ENCODE measurements at places on chromosomes 5 and 9. TPM values are rescaled to one million over a fixed set of nuclear protein-coding genes. Genes with fewer than 3 reads are reported as not detected.

Gene NKD2
- polyA plus RNA-seq: 7.4 TPM

Gene PTPA
- polyA plus RNA-seq: 156 TPM

Gene MAMDC2
- polyA plus RNA-seq: 0.51 TPM

Gene CD180
- polyA plus RNA-seq: not detected

- DNase-seq: no peak
Observed at GRCh38 chr9:35827486-35827885, 1.0 kb downstream of the FAM221B start.

DNA sequence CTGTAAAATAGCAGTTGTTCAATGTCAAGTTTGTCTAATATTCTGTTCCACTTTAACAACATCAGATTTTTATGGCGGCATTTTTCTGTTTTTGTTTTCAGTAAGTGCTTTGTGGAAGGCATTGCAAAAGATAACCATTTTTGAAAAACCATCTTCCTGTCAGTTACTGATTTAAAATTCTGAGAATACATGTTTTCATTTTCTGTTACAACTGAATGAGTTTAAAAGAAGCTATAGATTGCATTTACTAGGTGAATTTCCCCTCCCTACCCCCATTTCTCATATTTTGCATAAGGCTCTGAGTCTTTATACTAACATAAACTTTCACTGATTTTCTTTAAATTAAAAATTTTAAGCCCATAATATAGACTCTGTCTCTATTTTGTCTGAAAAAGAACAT, 4.6 kb upstream of the ERAP2 start:
- DNase-seq: no peak

- no peak for DNase-seq
Observed at GRCh38 chr5:92780057-92780456, 801.0 kb downstream of the NR2F1-AS1 start.

DNA sequence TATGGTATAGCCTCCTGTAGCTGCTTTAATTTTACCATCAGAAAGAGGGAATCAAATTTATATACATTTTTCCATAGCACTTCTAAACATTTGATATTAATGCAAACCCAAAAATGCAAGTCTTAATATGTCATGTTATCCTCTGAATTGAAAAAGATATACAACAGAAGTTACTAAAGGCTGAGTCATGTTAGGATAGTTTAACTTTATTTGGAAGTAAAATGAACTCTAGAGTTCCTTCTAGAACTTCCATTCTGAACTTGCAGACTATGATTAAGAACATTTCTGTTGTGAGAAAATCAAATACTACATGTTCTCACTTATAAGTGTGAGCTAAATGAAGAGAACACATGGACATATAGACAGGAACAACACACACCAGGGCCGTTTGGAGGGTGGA, 317.3 kb upstream of the PRR16 start:
- DNase-seq: no peak

- no peak for DNase-seq
Observed at GRCh38 chr9:95463148-95464060, 53.4 kb downstream of the PTCH1 start.

DNA sequence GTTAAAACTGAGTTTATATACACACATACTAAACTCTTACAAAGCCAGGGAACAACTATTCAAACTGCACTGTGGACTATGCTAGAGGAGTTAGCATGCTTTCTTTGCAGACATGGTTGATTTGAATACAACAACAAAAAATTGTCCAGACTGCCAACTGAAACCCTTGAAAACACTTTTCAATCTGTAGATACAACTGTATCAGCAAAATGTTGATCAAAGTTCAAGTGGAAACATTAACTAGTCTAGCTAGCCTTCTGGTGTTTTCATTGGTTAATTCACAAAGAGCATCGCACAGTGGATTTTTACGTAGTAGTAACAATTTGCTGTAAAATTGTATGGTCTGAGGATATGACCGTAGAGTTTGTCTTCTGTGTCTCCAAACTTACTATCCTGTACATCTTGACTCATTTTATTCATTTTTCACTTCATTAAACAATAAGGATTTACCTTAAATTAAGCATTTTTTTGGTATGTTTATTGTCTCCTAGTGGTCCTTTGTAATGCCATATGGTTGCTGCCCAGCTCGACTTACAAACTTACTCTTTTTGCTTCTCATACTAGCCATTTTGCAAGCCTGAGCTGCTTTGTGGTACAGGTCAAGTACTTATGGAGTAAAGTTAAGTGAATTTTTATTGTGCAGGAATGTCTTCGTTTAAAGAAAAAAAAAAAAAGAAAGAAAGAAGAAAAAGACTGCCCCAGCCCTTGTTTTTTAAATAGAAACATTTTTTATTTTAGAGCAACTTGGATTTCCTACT, 123.4 kb downstream of the ZCCHC7 start:
- DNase-seq: no peak

DNA sequence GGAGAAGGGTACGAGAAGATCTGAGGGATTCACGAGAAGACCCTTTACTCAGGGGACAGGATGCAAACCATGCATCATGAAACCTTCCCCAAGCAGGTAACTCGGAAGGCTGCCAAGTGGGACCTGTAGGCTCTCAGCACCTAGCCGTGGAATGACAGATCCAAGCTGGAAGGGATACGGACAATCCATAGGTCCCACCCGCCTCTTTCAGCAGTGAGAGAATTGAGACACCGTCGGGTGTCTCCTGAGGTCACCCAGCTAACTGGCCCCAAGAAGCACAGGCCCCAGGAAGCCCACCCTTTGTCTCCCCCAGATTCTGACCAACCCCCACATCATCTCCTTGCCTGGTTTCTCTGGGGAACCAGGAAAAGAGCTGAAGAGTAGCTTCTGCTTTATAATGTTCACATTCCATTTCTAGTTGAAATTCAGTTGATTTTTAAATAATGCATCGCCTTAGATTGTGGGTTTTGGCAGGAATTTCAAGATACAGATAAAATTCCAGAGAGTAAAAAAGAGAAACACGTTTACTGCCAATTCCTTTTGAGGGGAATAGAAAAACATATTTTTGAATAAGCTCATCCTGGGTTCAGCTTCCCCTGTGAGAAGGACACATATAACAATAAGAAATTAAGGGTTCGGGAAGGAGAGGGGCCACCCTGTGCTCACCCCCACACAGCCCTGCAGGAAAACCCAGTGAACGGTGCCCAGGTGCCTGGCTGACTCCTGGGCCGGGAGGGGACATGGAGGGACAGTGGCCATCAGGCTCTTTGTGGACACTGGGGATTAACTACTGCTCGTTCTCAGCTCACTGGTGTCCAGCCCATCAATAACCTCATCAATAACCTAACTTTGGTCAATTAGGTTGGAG, 51.1 kb downstream of the NSUN2 start:
- no peak for DNase-seq

DNA sequence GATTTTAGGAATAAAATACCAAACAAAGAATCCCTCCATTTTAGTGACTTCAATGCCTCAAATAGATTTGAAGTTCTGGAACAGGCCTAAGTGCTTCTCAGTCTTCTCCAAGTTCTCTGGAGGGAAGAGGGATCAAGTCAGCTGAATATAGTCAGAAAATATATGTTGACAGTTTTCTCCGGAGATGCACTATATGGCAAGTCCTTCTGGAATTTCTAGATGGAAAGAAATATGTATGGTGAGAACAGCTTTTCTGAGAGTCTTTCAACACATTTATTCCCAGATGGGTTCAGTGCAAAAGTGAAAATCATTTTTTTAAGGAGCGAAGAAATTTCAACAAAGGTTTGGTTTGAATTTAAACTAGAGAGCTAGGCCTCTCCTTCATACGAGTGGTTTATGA, 317.4 kb upstream of the SLC30A5 start:
- no peak for DNase-seq

GRCh38 chr5:122182491-122182921, 53.2 kb downstream of the ZNF474 start:
- peak; percentile 90 for DNase-seq
